NCI-H187 treated with DMSO at 0.1 percent for 48 hours (cell line): ENCODE measurements at places on chromosomes 5 and 9.

GRCh38 chr9:114276908-114277821 is 45.7 kb upstream of the ORM1 start:
- no peak for DNase-seq

DNA sequence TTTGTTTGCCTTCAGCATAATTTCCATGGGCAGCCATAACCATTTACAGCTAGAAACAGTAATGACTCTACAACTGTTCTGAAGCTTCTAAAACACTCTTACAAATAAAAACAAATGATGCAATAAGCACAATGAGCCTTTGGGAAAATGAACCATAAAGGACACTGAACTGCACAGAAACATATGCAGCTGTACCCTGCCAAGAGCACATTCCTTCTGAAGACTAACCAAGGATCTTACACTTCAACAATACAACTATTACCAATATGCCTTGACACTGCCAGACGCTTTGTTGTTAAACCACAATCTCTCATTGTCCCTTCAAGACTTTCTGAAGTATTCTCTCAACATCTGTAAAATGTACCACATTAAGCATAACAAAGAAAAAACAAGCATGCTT is 104.2 kb upstream of the HMHB1 start:
- no peak for DNase-seq

DNA sequence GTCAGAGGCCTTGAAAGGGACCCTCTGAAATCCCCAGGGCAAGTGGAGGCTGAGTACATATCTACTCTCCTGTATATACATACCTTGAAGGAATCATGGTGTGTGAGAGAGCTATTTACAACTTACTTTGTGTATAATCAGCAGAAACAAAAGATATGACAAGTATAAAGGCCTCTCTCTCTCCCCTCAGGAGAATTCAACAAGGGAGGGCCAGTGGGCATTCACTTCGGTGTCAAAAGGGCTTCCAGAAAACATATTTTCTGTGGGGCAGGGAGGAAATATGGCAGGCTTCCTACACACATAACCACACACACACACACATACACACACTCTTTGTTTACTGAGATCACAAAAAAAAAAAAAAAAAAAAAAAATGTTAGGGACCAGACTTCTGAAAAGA is 181.7 kb downstream of the BNC2 start:
- DNase-seq = no peak

DNA sequence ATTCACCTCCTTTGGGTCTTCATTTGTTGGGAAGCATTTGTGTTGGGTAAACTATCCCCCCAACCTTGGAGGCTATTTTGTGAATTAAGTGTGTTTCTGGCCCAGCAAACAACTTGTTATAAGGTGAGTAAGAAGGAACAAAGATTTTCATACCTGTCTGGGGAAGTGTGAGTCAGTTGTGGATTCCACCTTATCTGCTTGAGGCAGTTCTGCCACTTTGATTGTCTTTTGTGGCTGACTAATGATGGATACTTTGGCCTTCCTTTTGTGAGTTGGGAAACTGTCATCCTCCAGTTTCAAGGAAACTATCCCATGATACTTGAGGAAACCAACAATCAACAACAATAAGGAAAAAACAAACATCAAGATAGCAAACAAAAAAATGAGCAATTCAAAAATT is 24.6 kb upstream of the CER1 start:
- no peak for DNase-seq

DNA sequence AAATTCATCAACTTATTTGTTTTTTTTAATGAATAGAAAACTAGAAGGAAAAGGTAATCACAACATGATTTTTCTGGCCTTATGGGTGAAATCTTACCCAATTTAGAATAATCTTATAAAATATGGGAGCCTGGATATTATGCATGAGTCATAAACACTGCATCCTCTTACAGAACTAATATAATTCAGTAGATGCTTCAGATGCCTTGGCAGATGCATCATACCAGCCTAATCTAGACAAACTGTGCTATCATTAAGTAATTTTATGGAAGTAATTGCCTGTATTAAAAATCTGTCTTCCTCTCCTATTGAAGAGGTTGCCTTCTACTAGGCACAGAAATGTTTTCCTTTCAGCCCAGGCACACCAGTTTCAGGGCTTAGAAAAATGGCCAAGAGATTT is 2384.6 kb upstream of the WWC1 start:
- no peak for DNase-seq

DNA sequence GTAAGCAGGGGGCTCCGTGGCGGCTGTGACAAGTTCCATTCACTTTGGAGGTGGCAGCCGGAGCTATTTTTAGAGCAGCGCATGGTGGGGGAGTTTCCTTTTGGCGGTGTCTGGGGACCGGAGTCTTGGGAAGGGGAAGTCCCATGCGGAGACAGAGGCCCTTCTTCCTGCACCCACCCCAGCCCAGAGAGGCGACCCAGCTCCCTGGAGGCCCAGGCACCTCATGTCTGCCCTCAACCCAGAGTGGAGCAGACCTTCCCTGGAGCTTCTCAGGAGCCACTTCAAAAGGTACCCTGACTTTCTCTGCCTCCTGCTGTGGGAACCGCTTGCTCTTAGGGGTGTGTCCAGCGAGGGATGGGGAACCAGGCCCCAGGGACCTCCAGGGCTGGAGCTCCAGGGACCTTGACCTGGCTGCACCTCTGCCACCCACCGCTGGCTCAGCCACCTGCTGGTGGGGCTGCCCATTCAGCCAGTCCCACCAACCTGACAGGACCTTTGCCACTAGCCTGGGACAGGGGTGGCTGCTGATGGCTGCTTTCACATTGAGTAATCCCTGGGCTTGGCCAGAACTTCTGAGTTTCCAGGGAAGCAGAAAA is 34.1 kb downstream of the NEK6 start:
- no peak for DNase-seq

DNA sequence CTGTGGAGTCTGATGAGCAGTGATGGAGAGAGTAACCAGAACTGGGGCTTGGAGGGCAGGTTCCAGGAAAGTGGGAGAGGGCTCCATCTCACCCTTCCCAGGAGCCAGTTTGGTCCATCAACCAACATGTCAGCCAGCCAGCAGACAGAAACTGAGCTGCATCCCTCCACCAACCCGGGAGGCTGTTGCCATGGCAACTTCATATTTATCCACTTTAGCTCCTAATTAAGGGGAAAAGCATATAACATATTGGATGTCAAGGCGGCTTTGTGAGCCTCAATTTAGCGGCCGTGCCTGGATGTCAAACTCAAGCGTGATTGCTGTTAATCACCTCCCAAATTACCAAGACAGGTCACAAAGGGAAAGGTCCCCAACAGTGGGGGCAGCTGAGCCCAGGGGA is 81.5 kb upstream of the ARAP3 start:
- DNase-seq = no peak

DNA sequence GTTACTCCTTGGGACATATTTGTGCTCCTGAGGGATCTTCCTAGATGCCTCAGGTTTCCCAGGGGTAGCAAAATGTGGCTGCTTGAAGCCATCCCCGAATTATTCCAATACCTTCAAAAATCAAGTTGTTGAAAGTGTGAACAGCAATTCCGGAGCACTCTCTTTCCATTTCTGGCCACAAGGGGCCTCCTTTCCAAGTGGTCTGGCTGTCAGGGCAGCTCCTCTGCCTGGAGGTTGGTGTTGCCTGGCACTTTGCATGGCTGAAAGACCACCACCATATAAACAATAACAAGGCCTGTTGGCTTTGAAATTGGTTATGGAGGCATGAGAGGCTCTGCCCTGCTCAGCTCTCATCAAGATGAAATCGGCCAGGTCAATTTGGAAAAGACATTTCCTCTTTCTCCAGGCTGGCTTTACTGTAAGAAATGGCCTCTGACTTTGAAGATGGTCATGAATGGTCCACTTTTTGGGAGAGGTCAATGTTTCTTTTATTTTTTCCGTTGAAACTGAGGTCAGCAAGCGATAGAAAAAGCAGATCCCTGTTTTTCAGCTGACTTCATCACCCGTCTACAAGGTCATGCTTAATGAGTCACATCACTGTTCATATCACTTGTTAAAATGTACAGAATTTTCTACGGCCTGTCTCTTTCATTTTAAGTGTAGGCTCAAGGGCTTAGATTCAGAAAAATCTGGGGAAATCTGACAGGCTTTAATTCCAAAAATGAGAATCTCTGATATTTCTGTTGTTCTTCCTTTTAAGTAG is 481.1 kb upstream of the ZNF608 start:
- no peak for DNase-seq

DNA sequence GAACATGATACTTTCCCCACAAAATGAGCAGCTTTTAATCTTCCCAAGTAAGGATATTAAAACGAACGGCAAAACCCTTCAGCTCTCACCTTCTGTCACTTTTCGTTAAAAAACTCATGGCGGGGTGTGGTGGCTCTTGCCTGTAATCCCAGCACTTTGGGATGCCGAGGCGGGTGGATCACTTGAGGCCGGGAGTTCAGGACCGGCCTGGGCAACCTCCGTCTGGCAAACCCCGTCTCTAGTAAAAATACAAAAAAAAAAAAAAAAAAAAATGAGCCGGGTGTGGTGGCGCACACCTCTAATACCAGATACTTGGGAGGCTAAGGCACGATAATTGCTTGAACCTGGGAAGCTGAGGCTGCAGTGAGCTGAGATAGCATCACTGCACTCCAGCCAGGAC is 902 bp downstream of the TMED9 start:
- no peak for DNase-seq

DNA sequence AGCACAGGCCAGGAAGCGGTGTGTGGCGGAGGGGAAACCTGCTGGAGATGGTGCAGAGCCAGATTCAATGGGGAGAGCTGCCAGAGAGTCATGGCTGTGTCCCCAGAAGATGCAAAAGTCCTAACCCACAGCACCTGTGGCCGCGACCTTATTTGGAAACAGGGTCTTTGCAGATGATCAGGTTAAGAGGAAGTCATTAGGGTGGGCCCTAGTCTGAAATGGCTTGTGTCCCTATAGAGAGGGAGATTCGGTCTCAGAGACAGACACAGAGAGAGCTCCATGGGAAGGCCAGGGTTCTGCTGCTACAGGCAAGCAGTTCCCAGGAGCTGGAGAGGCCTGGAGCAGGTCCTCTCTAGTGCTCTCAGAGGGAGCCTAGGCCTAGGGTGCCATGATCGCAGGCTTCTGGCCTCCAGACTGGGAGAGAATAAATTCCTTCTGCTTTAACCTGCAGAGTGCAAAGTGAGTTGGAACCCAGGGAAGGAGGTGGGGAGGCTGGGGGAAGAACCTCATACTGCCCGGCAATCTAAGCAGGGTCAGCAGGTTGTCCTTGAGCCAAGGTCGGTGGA is 1.9 kb upstream of the LPCAT1 start:
- DNase-seq = no peak

- DNase-seq = no peak
Observed at GRCh38 chr9:124078641-124079040, 67.1 kb downstream of the LHX2 start.

- no peak for DNase-seq
Observed at GRCh38 chr5:139670369-139671095, 22.4 kb downstream of the CXXC5 start.

DNA sequence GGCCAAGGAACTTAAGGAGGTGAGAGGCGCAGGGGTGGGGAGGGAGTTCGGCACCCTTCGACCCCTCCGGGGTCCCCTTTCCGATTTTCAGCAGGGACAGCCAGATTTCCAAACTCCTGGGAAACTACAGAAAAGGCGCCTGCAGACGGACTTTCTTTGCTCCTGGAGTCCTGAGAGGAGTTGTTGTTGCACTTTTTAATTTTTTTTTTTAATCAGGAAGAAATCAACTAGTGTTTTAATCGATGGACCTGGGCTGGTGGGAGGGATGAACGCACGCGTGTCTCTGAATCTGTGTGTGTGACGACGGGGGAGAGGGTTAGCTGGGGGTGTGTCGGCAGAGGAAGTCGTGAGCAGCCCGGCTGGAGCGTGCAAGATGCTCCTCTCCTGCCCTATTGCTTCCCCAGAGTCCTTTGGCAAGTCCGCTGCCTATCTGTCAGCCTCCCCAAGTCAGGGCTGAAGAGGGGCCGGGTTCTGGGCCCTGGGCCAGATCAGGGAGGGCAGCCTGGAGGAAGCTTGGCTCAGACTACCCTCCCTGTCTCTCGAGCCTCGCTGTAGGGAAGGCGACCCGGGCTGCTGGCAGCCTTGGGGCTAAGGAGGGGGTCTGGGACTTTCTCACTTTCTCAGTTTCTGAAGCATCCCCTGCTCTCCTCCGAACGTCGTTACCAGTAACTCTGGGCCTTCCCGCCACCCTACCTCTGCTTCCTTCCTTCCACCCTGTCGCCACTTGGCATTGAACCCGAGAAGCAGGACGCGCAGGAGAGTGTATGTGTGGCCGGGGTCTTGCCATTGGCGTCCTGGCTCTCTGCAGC is 731 bp downstream of the PRR16 start:
- DNase-seq = no peak

DNA sequence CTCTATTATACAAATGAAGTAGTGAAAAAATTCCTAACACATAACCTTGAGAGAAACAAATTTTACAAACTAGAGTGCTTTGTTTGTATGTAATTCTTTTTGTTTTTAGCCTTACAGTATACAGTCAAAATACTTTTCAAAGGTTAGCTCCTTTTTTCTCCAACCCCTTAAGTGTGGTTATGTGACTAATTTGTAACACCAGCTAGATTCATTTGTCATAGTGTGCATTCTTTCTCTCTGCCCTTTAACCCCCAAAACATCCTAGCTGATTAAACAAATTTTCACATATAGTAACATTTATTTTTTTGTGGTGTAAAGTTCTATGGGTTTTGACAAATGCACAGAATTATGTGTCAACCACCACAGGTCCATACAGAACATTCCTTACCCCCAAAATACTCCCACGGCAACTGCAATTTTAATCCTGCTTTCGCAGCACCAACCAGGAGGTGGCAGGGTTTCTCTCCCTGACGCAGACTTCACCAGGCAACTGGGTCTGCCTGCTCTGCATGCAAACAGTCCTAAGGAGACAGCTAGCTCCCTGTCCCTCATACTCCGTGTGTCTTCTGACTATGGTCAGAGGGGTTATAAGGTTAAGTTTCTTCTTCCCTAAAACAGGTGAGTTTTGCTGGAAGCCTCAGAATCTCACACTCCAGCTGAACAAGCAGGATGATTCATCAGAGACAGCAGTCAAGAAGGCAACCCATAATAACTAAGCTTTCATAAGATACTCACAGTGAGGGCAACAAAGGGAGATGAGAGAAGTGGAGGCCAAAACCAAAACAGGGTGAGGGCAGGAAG is 44.5 kb upstream of the NR5A1 start:
- DNase-seq = no peak

DNA sequence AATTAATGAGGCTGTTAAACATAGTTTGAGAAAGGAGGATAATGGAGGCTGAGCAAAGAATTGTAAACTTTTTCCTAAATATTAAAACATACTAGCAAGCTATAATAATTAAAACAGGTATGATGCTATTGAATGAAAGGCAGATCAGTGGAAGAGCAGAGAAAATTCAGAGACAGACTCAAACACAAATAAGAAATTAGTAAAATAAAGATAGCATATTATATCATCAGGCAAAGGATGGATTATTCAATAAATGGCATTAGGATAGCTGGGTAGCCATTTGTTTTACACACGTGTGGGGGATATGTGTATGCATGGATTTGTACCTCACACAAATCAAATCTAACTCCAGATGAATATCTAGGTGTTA is 50.6 kb downstream of the MRPS27 start:
- no peak for DNase-seq
